Common myeloid progenitor, CD34-positive (primary cell): ENCODE measurements at places on chromosomes 4 and X.

DNA sequence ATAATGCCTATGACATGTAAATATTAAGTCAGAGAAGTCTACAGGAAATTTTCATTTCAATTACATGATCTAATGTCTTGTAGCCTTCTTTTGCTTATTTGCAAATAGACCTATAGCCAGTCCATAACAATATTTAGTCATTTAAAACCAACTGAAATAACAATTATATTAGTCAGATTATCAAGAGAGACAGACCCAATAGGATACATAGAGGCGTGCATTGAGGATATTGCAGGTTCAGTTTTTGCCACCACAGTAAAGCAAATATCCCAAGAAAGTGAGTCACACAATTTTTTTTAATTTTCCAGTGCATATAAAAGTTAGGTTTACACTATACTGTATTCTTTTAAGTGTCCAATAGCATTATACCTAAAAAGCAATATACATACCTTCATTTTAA, 349.7 kb upstream of the ATOH1 start:
- DNase-seq, result no peak

GRCh38 chr4:42655921-42656678, 805 bp downstream of the ATP8A1 start:
- DNase-seq, result peak; percentile 56

GRCh38 chrX:132474544-132475248, 14.1 kb downstream of the MBNL3 start:
- no peak for DNase-seq

DNA sequence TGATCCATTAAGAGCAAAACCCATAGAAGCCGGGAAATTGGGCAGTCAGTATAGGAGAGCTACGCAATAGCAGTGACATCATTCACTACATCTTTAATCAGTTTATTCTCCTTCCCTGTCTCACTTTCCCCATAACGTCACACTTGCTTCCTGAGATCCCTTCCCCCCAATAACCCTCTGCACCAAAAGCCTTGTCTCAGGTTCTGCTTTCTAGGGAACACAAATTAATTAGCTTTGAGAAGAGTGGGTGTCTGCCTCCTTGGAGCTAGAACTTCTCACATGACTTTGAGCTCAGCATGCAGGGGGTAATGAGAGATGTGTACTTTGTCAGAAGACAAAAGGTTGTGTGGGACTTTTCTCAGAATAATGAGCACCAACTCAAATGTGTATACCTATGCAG, 128.3 kb upstream of the MAOA start:
- DNase-seq, result no peak

- DNase-seq, result no peak
Measured at GRCh38 chr4:184891816-184892397, 66.1 kb upstream of the ACSL1 start.

- DNase-seq, result no peak
Measured at GRCh38 chr4:162499478-162499877, 335.7 kb upstream of the FSTL5 start.

- no peak for DNase-seq
Measured at GRCh38 chr4:109989618-109990017, 76.9 kb downstream of the EGF start.

- no peak for DNase-seq
Measured at GRCh38 chr4:10734697-10735096, 50.1 kb upstream of the CLNK start.

GRCh38 chr4:42915484-42915883, 23.0 kb downstream of the GRXCR1 start:
- no peak for DNase-seq

- no peak for DNase-seq
Measured at GRCh38 chrX:112867570-112867969, 26.9 kb upstream of the AMOT start.

DNA sequence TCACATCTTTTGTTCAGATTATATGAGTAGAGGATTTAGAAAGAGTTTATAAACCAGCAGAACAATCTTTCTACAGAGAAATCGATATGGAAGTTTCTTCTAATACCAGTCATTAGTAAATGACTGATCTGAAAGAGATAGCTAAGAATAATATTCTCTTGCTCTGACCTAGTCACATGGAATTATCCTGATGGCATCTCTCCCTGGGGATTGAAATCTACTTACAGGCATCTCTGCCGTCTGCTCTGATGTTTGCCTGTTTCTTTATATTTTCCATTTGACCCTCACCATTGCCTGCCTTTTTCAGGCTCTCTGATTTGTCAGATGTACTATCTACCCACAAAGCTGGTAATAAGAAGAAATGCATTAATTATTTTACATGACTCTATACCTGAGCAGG, 1157.3 kb downstream of the PCDH7 start:
- DNase-seq, result no peak

- no peak for DNase-seq
Measured at GRCh38 chr4:148814030-148814429, 371.8 kb upstream of the NR3C2 start.

DNA sequence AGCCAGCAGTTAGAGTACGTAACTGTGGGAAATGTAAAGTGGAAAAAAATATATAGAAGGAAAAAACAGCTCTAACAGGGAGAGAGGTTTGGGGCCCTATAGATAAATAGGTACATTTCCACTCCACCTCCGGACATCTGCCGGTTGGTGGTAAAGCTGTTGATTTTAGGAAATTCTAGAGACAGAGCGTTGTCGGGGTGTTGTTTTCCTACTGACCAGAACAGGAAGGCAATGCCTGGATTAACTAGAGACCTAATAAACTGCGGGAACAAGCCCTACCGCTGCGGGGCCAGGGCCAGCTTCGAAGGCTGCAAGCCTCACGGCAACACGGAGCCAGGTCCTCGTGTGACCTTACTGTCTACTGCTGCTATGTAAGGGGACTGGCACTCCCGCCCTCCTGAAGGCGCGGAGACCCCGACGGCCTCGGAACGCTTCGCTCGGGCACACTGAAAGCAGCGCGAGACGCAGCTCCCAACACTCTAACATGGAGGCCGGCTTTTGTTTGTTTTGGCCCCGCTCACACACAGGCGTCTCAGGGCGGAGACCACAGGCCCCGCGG, 702 bp upstream of the CDKN2AIP start:
- DNase-seq, result peak; percentile 88

DNA sequence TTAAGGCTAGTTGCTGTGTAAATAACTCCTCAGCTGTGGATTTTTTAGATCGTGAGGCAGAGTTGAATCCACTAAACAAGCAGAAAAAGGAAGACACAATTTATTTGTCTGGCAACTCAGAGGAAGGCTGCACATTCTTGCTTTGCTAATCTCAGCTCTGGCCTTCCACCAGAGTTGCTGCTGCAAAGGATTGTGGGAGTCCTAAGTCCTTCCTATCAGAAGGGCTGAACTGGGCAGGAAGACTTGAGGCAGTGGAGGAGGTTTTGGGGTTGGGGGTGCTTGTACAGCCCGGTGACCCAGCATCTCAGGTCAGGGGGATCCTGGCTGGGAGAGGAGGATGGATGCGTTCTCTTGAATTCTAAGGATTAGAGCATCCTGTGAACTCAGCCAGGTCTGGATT, 11.0 kb upstream of the VSIG1 start:
- DNase-seq, result no peak

DNA sequence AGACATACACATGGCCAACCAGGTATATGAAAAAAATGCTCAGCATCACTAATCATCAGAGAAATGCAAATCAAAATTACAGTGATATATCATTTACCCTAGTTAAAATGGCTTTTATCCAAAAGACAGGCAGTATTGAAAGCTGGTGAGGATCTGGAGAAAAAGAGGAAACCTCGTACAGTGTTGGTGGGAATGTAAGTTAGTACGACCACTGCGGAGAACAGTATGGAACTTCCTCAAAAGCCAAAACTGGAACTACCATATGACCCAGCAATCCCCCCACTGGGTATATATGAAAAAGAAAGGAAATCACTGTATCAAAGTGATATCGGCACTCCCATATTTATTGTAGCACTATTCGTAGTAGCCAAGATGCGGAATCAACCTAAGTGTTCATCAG, 23.4 kb downstream of the ABHD18 start:
- no peak for DNase-seq

- DNase-seq, result no peak
Measured at GRCh38 chr4:1959104-1959384, 49.7 kb downstream of the NELFA start.

GRCh38 chr4:114209584-114209983, 230.1 kb upstream of the ARSJ start:
- DNase-seq, result no peak

GRCh38 chr4:41957634-41958033, 22.4 kb downstream of the TMEM33 start:
- DNase-seq, result peak; percentile 82

DNA sequence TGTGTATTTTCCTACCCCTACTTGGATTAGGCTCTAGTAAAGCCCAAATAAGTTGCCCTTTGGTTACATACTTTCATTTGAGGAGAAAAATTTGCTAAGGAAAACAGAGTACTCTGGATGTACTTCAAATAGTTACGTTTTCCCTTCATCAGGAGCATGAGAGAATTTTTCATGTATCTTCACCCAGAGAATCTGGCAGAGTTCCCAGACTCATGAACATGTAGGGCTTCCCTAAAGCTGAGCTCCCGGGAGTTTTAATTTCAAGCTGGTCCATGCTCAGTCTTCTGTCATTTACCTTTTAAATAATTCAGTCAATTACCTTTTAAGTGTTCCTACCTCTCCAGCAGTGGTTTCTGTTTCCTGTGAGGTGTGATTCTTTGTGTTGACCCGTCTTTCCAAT, 367.5 kb upstream of the GRID2 start:
- DNase-seq, result no peak

GRCh38 chr4:165738571-165738970, 134.5 kb upstream of the TLL1 start:
- no peak for DNase-seq

DNA sequence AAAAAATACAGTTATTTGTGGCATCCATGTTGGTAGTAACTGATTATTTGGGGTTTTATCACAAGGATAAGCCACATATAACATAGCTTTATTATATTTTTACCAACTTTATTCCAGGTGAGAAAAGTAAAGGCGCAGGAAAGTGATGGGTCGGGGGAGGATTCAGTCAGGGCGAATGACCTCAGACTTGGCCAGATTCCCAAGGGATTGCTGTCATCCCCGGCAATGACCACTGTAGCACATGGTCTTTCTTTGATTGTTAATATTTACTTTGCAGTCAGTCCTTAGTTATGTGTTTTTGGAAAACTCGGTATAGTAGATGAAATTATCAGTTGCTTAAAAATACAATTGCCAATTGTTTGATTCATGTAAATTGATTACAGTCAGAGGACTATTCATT, 17.6 kb downstream of the GRIA3 start:
- no peak for DNase-seq

DNA sequence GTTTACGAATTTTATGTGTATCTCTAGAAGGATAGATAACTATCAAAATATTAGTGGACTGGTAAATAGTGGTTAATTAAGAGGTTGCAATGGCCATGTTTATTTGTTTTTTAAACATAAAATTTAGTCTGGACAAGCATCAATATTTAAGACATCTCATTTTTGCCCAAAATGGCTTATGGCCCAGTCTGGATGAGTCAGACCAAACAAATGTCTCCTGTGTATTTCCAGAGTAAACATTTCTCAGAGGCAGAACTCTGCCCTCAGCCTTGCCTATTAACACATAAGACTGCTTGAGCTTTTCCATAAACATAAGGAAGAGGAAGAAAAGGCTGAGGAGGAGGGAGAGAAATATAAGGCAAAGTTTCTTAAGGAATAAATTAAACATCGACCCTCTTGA, 277.1 kb upstream of the DIAPH2 start:
- no peak for DNase-seq

GRCh38 chrX:71475785-71476540, 56.9 kb upstream of the OGT start:
- no peak for DNase-seq

DNA sequence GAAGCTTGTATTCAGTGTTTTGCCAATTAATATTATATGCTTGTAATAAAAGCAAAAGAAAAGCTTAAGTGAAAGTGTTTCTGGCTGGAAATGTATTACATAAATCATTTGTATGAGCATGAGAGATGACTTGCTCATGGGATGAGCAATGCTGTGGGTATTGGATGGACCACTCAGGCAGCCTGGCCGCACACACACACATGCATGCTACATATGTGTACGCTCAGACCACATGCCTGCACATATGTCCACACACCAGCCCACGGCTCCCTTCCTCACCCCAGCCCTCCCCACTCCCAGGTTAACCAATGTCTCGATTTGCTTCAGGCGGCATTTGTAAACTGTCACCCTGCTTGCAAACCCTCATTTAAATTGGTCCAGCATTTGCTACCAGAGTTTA, 55.9 kb downstream of the CPLX1 start:
- no peak for DNase-seq

- no peak for DNase-seq
Measured at GRCh38 chr4:39900966-39901365, 76.7 kb downstream of the PDS5A start.

GRCh38 chrX:40100537-40101429, 3.0 kb upstream of the BCOR start:
- no peak for DNase-seq

- no peak for DNase-seq
Measured at GRCh38 chr4:7933651-7934510, 5.8 kb downstream of the AFAP1 start.

DNA sequence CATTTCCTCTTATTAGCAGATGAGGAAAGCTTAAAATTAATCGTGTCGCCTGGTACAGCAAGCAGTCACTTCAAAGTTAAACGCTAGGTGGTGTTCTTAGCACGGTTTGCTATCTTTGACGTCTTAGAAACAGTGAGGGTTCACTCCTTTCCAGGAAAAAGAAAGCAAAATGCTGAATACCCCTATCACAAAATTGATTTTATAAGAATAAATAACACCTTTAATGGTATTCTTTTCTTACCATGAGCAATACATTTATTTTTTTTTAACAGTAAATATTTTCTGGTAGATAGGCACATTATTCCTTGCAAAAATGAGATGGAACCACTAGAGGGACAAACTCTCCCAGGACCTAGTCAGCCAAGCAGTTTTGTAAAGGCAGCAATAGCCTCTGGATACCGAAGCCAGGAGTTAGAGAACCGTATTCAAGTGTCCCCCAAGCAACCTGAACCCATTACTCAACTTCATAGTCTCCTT, 153.9 kb downstream of the KDR start:
- DNase-seq, result peak; percentile 81

DNA sequence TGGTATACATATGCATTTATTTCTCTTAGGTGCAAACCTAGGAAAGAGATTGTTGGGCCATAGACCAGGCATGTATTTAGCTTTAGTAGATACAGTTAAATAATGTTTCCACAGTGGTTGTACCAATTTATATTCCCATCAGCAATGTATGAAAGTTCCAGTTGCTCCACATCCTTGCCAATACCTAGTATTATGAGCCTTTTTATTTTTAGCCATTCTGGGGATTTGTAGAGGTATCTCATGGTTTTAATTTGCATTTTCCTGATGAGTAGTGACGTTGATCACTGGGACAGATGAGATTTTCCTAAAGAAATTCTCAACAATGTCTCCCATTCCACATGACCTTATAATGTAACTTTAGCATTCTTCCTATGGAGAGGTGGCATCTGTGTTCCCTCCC, 56.9 kb downstream of the SUPT20HL2 start:
- no peak for DNase-seq

- no peak for DNase-seq
Measured at GRCh38 chr4:26964512-26964911, 103.9 kb downstream of the STIM2 start.

- no peak for DNase-seq
Measured at GRCh38 chrX:131302701-131303100, 13.6 kb upstream of the IGSF1 start.
